Activated naive CD8-positive, alpha-beta T cell treated with anti-CD3 and anti-CD28 coated beads, Interleukin-2, amount 10 ng/mL, durations not matched to agents 7 days and 5 days (primary cell): ENCODE measurements at places on chromosomes 4 and X. TPM values are rescaled to one million over a fixed set of nuclear protein-coding genes. Genes with fewer than 3 reads are reported as not detected.

- DNase-seq, result no peak
These were observed 114.6 kb downstream of the RBM47 start for GRCh38 chr4:40515037-40515397.

GRCh38 chr4:79170077-79170476, 155.8 kb downstream of the NAA11 start:
- DNase-seq, result no peak

DNA sequence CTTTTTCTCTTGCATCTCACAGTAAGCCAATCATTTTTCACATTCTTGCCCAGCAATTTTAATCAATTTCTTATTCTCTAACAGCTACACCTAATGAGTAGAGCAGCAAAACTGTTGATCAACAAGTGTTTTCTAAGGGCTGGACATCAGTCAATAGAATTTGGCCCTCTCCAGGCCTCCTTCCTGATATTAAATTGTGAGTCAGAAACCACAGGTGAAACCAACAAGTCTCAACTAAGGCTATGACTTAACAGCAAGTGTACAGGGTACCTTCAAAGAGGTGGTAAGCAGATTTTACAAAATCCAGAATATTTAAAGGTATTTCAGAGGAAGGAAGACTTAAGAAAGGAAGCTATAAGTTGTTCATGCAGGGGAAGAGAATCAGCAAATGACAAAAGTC, 156.5 kb upstream of the ARHGAP24 start:
- DNase-seq, result no peak

DNA sequence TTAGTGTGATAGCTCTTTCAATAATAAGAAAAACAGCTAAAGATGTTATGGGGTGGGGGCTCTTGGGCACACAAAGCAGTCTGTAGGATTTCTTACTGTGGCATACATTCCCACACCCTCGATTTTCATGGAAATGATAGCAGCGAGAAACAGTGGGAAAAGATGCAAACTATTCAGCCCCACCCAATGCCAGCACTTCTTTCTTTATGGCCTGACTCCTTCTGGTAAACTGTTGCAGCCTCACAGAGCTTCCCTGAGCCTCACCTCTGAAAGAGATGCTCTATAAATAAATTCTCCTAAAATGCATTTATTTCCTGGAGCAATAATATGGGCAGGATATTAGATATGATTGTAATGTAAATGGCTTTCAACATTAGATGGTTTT, 910 bp downstream of the ANK2 start:
- no peak for DNase-seq

The CC2D2A gene
- not detected for total RNA-seq
